ENCODE measurements at places on chromosomes 16 and 17. TPM values are rescaled to one million over a fixed set of nuclear protein-coding genes. Genes with fewer than 3 reads are reported as not detected.

DNA sequence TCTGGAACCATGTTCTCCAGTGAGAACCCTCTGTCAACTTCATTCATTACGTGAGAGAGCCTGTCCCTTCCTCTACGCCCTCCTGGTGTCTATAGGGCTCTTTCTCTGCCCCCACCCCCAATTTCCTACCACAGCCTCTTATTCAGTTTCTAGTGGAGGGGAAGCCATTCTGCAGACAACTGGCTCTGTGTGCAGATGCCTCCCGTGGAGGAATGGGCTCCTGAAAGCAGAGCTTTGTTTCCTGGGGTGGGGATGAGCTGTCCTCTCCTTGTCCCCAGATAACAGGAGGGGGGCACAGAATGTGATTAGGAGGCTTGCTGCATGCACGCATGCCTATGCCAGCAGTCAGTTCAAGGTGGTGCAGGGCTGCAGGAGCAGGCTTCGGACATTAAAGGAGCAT is 31.6 kb downstream of the MMP15 start:
- H3K27ac ChIP-seq: no peak overlapping the region
- H3K36me3 ChIP-seq: no peaks in the 10 kb centered on the region
- H3K27me3 ChIP-seq: no peaks in the 10 kb centered on the region
- H3K4me1 ChIP-seq: no peaks in the 10 kb centered on the region

DNA sequence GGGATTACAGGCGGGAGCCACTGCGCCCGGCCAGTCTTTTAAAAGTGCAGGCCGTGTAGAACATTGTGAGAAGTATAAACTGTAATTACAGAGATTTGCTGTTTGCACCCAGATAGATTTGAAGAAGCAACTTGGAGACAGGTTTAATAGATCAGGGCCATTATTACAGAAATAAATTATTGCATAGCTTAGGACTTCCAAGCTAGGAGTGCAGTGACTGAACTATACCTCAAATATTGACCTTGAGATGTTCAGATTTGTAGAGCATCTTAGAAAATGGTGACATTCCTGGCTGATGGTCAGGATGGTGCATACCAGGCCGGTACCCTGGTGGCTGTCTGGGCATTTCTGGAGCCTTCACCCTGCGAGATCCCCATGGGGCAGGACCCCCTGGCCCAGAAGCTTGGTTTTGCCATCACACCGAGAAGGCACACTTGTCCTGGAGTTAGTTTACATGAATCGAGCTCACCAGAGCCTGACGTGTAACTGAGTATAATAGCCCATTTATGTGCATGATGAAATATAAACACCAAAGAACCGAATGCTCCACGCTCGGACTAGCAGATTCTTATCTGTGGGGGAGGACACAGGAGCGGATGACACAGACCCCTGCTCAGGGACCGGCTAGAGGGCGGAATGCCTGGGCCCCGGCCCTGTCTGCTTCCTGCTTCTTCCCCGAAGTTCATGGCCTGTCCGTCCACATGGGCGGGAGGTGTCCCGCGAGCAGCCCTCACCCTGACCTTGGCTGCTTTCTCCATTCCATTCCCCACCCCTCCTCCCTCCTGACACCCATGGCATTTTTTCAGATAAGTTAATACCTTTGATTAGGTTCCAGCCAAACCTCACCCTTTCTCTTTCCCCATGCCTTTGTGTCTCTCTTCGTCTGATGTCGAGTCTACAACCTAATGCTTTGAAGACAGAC is 32.1 kb downstream of the CCDC40 start:
- no peak for DNase-seq
- H3K4me3 ChIP-seq: no peak overlapping the region
- H3K27ac ChIP-seq: no peak overlapping the region

GRCh38 chr17:64157669-64158180 is 27.8 kb upstream of the ERN1 start:
- H3K4me1 ChIP-seq: peaks cover 7% of the 10 kb centered on the region
- H3K36me3 ChIP-seq: no peaks in the 10 kb centered on the region
- H3K27ac ChIP-seq: no peak overlapping the region
- H3K4me3 ChIP-seq: no peak overlapping the region
- H3K27me3 ChIP-seq: no peaks in the 10 kb centered on the region
- DNase-seq: no peak

GRCh38 chr16:9755081-9755480 is 427.1 kb downstream of the GRIN2A start:
- no peak overlapping the region for H3K4me3 ChIP-seq
- no peaks in the 10 kb centered on the region for H3K4me1 ChIP-seq
- no peaks in the 10 kb centered on the region for H3K27me3 ChIP-seq
- H3K27ac ChIP-seq: no peak overlapping the region

DNA sequence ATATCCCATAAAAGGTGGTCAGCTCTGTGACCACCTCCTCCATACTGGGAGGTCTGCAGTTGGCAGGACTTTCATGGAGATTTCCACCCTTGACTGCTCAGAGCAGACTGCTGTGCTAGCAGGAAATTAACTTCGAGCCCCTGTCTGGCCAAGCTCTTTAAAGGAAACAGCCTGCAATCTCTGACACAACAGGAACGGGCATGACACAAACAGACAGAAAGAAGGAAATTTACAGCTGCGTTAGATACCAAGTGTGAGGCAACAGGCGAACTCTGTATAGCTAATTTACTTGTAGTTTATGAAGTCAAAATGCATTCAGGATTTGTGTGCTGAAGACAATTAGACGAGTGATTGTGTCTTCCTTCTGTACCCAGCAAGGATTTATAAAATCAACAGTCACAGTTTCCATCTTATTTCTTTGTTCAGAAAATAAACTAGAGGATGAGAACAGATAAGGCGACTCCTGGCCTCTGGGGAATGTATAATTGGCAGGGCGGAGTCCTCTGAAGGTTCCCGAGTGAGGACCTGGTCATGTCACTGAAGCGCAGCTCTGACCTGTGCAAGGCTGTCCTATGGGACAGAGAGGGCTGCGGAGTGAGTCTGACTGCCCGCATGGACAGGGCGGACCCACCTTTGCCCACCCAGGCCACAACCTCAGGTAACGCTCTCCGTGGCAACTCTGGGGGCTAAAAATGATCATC is 16.1 kb downstream of the WIPI1 start:
- H3K27ac ChIP-seq: no peak overlapping the region
- H3K36me3 ChIP-seq: peaks cover 2% of the 10 kb centered on the region
- no peak for DNase-seq
- H3K4me1 ChIP-seq: no peaks in the 10 kb centered on the region
- H3K4me3 ChIP-seq: no peak overlapping the region

Gene DNAJA2
- total RNA-seq: 45.4 TPM

DNA sequence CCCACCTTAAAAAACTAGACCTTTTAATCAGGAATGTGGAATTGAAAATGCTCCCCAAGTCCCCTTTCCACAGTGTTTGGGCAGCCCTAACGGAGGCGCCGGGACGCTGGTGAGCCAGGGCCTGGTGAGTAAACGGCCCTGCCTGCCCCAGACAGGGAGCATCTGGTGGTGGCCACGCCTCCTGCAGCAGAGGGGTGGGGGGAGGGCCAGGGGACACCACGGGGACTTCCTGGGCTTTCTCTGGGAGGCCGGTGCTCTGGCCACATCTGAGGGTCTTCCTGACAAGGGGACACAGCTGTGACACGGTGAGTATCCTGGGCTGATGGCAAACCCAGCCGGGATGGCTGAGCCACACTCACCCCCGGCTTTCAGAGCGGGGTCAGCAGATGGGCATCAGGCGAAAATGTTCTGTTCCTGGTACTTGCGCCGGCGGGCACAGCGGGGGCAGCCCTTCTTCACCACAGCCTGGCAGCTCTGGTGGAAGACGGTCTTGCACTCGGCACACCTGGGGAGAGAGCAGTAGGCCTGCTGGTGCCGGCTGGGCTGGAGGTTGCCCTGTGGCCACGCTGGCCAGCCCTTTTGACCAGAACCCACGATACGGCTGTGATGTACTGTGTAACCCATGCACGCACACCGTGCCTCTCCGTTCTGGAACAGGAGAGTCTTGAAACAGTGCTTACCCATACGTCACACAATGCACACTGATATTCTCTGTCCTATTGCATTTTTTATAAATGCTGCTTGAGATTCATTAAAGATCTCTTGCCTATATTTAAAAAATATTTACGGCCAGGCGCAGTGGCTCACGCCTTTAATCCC is 5.0 kb upstream of the ARHGAP27 start:
- no peak for DNase-seq
- H3K4me3 ChIP-seq: no peak overlapping the region
- no peaks in the 10 kb centered on the region for H3K36me3 ChIP-seq
- no peaks in the 10 kb centered on the region for H3K27me3 ChIP-seq

- H3K36me3 ChIP-seq: no peaks in the 10 kb centered on the region
- H3K27me3 ChIP-seq: no peaks in the 10 kb centered on the region
- H3K27ac ChIP-seq: no peak within 1 kb of the TSS
- H3K4me1 ChIP-seq: no peaks in the 10 kb centered on the region
- H3K4me3 ChIP-seq: no peak within 1 kb of the TSS
These were observed at the start of gene MEIOC for GRCh38 chr17:44655983-44656710. Gene MEIOC, plus strand, starts transcription at chr17:44656468. Its CDS starts 146 bp downstream, at chr17:44656614.

- H3K27ac ChIP-seq: no peak overlapping the region
- no peaks in the 10 kb centered on the region for H3K4me1 ChIP-seq
- no peak for DNase-seq
- H3K36me3 ChIP-seq: no peaks in the 10 kb centered on the region
- no peak overlapping the region for H3K4me3 ChIP-seq
- no peaks in the 10 kb centered on the region for H3K27me3 ChIP-seq
These were observed 190.4 kb downstream of the USP22 start for GRCh38 chr17:20852239-20852989.
